ENCODE measurements at places on chromosomes 2 and 18. TPM values are rescaled to one million over a fixed set of nuclear protein-coding genes. Genes with fewer than 3 reads are reported as not detected.

DNA sequence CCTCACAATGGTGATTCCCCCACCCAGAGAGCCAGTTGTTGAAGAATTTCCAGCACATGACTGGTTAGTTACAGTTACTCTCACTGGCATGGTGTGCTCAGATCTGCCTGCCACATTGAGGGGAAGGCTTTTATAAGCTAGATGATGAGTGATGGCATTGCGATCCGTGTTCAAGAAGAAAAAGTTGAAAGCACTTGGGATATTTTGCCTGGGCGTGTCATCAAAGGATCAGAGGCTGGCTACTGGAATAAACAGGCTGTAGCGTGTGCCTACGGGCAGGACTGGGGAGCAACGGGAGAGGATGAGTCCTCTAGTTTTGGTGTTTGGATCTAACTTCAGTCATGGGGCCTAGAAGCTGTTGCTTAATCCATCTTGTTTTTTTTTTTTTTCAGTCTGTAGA is 175.0 kb downstream of the SETBP1 start:
- no peak for DNase-seq

DNA sequence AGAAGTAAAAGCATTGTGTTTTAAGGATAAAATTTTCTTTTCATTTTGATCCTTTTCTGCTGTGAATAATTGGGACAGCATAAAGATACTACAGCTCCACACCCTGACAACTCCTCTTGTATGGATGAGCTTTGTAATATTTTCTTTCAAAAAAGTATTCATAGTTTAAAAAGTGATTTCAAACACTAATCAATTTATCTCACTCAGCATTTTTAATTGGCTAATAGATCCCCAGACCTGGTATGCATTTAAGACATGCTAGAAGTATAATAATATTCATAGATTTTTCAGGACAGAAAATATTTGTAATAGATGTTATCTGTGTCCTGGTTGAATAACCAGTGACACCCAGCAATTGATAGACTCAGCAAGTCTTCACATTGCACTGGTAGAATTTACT is 510.7 kb downstream of the RIT2 start:
- no peak for DNase-seq

TXNDC2 gene
- not detected for total RNA-seq

DNA sequence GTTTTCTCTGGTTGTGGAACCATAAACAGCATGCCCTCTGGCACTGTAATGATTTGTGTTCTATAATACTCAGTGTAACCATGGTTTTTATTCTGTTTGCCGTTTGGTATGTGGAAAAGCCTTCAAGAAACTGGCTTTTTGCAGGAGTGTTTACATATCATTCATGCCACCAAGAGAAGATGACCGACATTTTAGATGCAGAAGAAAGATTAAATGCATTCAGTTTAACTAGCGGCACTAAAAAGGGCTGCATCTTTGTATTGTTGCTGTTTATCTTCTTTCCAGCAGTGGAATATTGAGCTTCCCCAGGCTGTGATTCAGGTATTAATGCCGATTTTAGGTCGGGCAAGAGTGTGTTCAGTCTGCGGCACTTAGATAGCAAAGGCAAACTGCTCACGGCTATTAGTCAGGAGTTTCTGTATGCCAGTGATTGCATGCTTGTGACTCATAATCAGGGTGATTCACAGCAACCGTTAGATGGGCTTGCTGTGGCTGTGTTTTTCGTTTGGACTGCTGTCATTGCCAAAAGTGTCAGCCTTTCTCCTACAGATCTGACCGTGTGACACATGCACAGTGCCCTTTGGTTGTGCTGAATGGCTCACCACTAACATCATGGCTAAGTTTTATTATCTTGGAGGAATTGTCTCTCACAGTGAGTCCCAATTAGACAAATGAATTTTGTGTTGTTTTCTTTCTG is 479.7 kb downstream of the PARD3B start:
- DNase-seq: peak; percentile 25

MRPL44 gene
- total RNA-seq: 40.0 TPM

DNA sequence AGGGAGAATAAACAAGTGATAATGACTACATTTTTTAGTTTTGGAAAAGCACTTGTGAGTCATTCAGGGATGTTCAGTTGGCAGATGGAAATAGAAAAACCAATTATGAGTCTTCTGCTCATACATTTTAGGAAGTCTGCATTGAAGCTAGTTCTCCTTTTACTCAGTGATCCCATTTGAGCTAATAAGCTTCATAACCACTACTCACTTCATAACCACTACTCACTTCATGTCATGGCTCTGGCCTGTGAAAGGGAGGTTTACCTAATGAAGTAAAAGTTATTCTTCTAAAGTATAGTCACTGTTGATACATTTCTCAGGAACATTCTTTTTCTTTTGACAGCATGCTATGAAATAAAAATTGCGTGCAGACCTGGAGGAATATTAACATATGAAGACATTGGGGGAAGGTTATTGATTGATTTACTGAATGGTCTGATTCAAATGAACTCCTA is 948.7 kb downstream of the TSN start:
- DNase-seq: no peak
